ENCODE measurements at places on chromosomes 1 and 21. TPM values are rescaled to one million over a fixed set of nuclear protein-coding genes. Genes with fewer than 3 reads are reported as not detected.

- DNase-seq, result no peak
These were observed 63.6 kb upstream of the ZBTB40 start for GRCh38 chr1:22387919-22388580.

Gene KCNH1
- 5.2 TPM for polyA plus RNA-seq

DNA sequence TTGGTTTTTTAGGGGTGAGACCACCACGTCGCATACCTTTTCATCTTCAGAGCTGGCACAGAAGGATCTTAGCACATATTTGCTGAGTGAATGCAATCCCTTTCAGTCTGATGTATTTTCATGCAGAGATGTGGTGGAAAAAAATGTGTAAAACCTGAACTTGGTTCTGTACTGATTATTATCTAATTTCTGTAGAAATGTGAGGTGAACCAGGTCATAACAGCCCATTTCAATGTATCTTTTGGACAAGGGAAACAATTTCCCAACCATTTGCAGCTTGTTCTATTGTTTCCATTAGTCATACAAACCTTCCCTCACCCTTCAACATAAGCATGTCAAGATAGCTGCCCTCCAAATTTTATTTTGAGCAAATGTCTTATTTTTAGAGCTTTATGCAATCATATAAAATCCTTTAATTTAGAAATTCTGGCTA lies 46.8 kb upstream of the RUNX1 start:
- DNase-seq, result peak; percentile 33

Gene SYCP1
- not detected for polyA plus RNA-seq

DNA sequence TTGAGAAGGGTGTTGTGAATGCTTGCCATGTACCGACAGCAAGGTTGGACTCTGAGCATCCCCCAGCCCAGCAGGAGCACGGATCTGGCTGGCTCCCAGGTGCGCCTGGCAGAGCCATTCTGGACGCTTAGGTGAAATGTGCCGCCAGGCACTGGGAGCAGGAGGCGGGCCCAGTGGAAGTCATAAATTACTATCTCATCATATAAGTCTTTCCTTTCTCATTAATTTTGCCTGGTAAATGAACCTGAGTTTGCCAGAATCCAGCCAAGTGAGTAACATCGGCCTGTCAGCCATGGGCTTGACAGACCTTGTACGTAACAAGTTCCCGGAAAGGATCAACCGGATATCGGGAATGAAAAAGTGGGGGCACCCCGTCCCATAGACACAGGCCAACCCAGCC lies 179.5 kb upstream of the ARHGEF16 start:
- DNase-seq, result no peak

DNA sequence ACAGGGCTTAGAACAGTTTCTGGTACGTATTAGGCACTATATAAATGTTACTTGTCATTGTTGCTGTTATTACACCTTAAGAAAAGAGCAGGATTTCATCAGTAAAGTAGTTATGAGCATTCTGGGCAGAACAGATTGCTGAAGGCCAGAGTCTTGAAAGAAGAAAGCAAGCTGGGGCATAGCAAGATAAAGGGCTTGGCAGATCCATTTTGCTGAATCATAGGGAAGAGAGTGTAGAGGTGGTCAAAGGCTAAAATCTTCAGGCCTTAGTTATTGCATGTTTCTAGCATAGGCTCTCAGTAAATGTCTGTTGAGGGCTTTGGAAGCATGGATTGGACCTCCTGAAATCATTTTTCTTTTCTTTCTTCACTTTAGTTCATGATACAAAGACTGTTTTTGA lies 67.5 kb downstream of the PLA2G4A start:
- no peak for DNase-seq

GRCh38 chr1:214632091-214632490 lies 29.1 kb downstream of the CENPF start:
- no peak for DNase-seq

Gene ACTA1
- 0.88 TPM for polyA plus RNA-seq

Gene IL10
- polyA plus RNA-seq, result not detected

GRCh38 chr1:212482006-212482636 lies 49.4 kb downstream of the NENF start:
- no peak for DNase-seq

Gene CATSPERE
- 0.25 TPM for polyA plus RNA-seq

DNA sequence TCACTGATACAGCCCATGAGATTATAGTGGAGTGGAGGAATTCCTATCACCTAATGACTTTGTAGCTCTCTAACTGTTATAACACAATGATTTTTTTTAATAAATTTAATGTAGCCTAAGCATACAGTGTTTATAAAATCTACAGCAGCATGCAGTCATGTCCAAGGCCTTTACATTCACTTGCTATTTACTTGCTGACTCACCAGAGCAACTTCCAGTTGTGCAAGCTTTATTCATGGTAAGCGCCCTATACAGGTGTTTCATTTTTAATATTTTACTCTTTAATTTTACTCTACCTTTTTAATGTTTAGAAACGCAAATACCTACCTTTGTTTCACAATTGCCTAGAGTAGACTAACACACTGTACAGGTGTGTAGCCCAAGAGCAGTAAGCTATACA lies 1652.2 kb downstream of the BRINP3 start:
- no peak for DNase-seq

GRCh38 chr1:213251972-213252371 lies 200.9 kb downstream of the RPS6KC1 start:
- DNase-seq, result peak; percentile 47

Gene BMP8B
- polyA plus RNA-seq, result 10.3 TPM

- DNase-seq, result peak; percentile 80
These were observed 39.1 kb upstream of the WASF2 start for GRCh38 chr1:27528818-27529703.

GRCh38 chr1:64361974-64362373 lies 108.0 kb upstream of the CACHD1 start:
- no peak for DNase-seq

Gene LHX8
- polyA plus RNA-seq, result not detected

DNA sequence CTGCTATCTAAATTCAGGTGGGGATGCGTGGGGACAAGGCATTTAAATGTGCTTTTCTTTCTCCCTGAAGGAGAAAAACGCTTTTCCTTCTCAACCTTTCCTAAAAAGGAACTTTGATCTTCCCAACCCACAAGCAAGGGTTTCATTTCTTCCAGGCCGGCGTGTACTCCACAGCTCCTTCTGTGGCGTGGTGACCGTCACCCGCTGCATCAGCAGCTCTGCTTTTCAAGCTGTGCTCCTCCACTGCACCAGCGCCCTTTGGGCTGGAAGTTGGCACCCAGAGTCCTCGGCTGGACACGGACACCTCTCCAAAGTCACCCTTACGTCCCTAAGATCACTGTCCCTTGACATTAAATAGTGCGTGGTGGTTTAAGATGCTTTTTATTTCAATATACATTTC lies 54.3 kb downstream of the PEX14 start:
- DNase-seq, result no peak

GRCh38 chr1:37240897-37241296 lies 206.6 kb upstream of the GRIK3 start:
- peak; percentile 82 for DNase-seq

GRCh38 chr1:167454894-167455785 lies 63.2 kb downstream of the CD247 start:
- peak; percentile 71 for DNase-seq

DNA sequence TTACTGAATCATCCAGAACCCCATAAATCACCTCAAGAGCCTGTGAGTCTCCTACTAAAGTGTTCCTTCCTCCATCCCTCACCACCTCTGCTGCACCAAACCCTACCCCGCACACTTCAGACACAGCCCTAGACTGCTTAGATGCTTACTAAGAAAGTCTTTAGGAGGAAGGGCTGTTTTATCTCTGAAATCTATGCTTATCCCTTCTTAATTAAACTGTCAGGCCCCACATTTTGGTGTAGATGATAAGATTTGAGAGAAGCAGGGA lies 216.8 kb upstream of the SGIP1 start:
- no peak for DNase-seq

Gene SLC26A9
- polyA plus RNA-seq, result 7.1 TPM

Gene MAGOH
- 54.8 TPM for polyA plus RNA-seq

- DNase-seq, result peak; percentile 81
These were observed 53.1 kb downstream of the DOP1B start for GRCh38 chr21:36209626-36210171.

DNA sequence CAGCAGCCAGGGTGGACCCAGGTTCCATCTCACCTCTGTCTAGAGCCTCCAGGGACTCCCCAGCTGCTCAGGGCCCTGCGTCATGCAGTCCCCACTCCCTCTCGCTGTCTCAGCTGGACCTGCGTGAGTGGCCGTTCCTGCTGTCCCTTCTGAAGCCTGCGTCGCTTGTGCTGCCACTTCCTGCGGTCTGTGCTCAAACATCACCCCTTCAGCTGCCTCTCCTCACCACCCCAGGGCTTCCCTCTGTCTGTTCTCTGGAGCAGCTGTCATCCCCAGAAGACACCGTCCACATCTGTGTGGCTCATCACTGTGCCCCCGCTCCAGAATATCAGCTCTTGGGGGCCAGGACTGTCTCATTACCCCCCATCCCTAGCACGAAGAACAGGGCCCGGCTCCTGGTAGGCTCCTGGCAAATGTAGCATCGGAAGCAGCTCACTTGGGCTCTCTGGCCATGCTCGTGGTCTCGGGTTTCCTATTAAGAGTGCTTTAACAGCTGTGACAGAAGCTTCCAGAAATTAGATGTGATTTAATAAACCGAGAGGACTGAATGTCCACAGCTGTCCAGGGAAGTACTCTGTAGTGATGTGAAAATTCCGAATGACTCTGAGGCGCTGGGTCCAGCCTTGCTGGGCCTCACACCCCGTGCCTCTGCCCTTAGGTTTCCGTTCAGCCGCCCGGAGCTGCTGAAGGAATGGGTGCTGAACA lies 3.3 kb downstream of the THAP3 start:
- no peak for DNase-seq

DNA sequence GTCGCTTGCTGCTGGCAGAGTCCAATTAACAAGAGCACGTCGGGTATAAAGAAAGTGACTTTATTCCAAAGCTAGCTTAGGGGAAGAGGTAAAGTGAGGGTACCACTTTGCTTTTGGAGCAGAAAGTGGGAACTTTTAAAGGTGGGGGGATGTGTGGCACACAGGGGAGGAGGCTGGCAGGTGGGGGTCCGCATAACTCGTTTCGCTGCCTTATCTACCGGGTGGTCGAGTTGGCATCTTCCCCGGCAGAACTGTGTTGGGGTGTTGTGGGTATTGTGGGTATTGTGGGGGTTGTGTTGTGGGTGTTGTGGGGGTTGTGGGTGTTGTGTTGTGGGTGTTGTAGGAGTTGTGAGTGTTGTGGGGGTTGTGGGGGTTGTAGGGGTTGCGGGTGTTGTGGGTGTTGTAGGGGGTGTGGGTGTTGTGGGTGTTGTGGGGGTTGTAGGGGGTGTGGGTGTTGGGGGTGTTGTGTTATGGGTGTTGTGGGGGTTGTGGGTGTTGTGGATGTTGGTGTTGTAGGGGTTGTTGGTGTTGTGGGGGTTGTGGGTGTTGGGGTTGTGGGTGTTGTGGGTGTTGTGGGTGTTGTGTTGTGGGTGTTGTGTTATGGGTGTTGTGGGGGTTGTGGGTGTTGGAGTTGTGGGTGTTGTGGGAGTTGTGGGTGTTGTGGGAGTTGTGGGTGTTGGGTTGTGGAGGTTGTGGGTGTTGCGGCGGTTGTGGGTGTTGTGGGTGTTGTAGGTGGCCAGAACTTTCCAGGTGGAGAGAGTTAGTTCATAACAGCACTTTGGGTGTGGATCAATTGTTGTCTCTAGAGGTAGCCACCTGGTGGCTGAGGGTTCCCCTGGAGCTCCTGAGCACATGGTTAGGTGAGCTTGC lies 52.7 kb downstream of the AGPAT3 start:
- DNase-seq, result no peak

Gene PTGS2
- 0.42 TPM for polyA plus RNA-seq

DNA sequence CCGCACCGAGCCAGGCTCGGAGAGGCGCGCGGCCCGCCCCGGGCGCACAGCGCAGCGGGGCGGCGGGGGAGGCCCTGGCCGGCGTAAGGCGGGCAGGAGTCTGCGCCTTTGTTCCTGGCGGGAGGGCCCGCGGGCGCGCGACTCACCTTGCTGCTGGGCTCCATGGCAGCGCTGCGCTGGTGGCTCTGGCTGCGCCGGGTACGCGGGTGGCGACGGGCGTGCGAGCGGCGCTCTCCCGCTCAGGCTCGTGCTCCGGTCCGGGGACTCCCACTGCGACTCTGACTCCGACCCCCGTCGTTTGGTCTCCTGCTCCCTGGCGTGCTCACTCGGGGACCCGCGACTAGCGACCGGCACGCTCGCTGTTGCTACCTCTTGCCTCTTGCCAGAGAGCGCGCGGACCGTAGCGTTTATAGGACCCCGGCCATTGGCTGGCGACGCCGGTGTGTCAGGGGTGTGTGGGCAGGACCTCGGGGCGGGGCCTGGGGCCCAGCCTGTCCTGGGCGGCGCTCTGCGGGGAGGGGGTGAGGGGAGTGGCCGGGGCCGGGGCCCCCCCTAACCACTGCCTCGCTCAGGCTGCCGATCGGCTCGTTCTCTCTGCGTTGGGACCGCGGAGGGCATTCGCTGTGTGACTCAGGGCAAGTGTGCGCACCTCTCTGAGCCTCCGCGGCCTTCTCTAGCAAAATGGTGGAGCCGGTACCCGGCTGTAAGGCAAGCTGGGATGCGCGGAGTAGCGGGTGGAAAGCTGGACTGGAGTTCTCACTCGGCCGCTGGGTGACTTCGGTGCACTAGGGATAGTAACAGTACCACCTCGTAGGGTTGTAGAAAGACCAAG lies at the start of gene SLC2A1:
TSS of gene SLC2A1 (minus strand) at position 381 of the 832 bp plus-strand sequence. CDS start at position 164, 217 bp downstream.
- DNase-seq, result peak; percentile 96

DNA sequence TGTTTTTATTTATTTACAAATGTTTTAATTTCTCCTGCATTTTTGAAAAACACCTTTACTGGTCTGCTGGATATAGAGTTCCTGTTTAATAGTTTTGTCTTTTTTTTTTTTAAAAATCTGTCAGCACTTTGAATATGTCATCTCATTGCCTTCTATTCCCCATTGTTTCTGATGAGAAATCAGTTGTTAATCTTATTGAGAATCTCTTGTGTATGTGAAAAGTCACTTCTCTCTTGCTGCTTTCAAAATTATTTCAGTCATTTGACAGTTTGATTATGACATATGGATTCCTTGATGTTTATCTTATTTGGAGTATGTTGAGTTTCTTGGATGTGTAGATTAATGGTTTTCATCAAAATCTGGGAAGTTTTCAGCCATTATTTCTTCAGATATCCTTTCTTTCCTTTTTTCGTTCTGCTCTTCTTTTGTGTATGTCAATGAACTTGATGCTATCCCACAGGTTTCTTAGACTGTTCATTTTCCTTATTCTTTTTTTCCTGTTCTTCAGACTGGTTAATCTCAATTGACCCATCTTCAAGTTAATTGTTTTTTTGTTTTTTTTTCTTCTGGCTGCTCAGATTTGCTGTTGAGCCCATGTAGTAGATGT lies 51.2 kb upstream of the CCDC190 start:
- DNase-seq, result no peak

GRCh38 chr1:222331340-222331739 lies 216.6 kb downstream of the HHIPL2 start:
- no peak for DNase-seq

DNA sequence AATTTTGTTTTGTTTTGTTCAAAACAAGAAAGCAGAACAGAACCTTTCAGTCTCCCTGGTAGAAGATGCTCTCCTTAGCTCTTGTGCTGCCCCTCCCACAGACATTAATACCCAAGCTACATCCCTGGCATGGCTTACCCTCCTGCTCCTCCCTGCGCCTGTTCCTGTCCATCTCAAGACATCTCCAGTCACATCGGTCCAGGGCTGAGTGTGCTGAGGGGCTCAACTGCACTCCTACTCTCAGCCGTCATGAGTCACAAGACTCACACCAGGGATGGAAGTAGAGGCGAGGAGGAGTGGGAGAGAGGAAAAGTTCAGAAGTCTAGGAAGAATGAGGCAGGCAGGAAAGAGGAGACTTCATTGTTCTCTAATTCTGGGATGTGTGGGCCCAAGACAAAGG lies 9.2 kb upstream of the TACSTD2 start:
- no peak for DNase-seq

Data from brain (organoid and tissue), 16 donors.